ENCODE measurements at places on chromosomes 3 and 15.

DNA sequence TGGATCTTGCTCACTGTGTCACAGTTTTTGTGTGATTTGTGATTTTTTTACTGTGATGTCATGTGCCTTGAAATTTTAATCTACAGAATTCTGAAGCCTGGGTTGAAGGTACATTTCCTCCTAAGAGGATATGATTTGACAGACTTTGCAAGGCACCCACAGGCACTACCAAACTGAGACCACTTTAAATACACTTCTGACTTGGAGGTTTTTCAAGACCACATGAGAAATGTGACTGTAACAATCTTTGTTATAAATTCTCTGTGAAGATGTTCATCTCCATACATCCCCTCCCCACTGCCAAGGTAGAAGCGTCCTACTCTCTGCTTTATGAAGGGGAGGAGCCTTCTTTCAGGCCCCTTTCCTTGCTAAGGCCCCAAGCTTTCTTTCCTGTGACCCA lies 22.8 kb downstream of the UBXN7 start:
- DNase-seq, result no peak

GRCh38 chr15:68370768-68371151 lies 61.2 kb downstream of the ITGA11 start:
- no peak for DNase-seq

DNA sequence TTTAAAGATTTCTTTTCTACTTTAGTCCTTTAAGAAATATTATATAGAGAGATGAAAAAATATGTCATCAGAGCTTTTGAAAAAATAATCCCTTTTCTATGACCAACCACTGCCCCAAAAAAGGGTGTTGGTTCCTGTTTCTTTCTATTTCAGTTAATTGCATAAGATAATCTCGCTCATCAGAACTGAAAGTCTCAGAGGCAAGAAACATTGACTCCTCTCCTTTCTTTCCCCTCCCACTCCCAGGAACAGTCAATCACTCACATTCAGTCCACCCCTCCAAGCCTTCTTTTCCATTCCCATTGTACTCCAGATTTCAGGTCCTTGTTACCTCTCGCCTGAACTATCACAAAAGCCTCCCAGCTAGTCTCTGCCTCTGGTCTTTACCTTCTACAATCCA lies 153.7 kb upstream of the ABI3BP start:
- no peak for DNase-seq

DNA sequence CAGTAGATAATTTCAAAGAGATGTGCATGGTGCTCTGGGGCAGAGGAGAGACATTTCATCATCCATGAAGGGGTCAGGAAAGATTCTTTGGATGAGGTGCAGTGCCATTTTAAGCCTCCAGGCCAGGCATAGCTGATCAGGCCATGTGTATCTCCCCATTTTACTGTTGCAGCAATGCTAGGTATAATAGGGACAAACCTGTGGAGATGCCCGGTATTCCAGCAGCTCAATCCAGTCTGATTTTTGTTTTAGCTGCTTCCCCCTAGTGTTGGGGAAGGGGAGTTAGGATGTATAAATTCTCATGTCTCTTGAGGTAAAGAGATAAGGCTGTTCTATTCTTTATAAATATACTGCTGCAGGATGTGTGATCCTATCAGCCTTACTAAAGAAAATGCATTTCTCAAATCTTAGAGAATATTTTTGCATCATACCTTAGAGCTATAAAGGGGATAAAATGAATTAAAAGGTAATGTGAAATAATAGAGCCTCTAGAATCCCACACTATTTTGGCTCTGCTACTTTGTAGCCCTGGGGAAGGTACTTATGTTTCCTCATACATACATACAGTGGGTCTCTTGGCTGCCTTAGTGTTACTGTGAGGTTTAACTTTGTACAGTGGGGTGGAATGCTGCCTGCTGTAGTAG lies 5.2 kb downstream of the CDV3 start:
- DNase-seq, result no peak

GRCh38 chr3:47000198-47000815 lies 20.8 kb downstream of the NBEAL2 start:
- no peak for DNase-seq

DNA sequence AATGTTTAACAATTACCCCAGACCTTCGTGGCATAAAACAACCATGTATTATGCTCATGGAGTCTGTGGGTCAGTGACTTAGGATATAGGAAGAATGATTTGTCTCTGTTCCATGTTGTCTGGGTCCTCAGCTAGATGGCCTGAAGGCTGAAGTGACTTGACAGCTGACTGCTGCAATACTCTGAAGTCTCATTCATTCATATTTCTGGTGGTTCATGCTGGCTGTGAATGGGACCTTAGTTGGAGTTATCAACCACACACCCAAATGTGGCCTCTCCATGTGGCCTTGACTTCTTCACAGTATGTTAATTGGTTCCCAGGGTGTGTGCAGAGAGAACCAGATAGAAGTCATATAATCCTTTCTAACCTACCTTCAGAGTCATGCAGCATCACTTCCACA lies 145.1 kb upstream of the BFSP2 start:
- no peak for DNase-seq

GRCh38 chr15:64216196-64216595 lies 53.4 kb upstream of the PPIB start:
- no peak for DNase-seq

DNA sequence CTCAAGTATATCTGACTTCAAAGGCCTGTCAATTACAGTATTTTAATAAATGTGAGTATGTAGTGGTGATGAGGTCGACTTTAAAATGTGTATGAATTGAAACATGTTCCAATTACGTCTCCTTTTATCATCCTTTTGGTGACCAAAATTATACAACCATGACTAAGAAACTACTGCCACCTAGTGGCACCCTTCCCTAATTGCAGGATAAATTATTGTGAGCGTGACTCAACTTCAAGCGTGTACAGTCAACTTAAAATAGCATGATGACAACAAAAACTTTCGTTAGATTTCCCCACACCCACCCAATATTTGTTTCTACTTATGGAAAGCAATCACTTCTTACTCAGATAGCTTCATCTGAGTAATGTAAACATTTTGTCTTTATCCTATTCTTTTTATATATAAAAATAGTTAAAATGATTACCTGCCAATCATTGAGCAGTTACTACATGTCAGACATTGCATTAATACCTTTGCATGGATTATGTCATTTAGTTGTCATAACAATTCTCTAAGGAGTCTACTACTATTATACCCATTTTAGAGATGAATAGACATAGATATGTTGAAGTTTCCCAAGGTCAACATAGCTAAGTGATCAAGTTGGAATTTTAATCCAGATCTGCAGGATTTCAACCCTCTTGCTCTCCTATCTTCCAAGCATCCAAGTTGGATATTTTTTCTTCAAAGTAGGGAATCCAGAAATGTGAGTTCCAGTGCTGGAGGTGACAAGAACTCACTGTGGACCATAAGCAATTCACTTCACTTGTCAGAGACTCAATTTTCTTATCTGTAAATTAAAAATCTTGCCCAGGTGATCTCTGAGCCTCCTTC lies 106.0 kb downstream of the MEX3B start:
- DNase-seq, result no peak

DNA sequence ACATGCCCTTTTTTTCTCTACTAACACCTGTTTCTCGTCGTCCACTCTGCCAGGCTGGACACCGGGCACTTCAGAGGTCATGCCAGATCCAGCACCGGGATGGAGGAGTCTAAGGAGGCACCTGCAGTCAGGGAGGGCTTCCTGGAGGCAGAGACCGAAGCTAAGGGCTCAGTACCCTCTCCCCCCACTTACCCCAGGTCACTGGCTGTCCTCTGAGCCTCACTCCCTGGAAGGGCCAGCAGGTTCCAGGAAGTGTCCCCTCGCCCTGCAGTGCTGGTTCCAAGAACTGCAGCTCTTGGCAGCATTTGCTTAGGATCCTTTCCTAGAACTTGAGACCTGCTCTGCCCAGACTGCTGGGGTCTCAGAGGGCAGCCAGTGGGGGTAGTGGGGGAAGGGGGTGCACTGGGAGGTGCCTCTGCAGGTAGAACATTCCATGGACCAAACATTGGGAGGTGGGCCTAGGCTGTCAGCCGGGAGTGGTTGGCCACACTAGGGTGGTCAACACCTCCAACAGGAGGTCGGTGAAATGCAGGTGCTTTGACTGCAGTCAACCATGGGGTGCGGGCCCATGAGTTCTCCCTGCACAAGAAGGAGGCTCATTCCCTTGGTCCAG lies 11.3 kb downstream of the CISH start:
- no peak for DNase-seq

GRCh38 chr3:21601178-21601577 lies 149.8 kb downstream of the ZNF385D start:
- no peak for DNase-seq

DNA sequence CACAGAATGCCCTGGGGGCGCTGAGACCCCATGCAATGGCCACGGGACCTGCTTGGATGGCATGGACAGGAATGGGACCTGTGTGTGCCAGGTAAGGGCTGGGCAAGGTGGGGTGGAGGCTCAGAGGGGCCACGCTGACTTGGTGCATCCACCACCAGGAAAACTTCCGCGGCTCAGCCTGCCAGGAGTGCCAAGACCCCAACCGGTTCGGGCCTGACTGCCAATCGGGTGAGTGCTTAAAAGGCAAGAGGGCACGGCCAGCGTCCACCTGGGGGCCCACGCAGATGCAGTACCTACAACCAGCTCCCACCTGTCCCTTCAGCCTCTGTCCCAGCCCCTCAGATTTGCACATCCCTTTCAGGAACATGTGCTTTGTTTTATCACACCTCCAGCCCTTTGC lies 6.9 kb downstream of the STAB1 start:
- no peak for DNase-seq

GRCh38 chr3:56133423-56133822 lies 334.8 kb downstream of the ERC2 start:
- no peak for DNase-seq

GRCh38 chr15:68725736-68726135 lies 95.0 kb downstream of the ANP32A start:
- no peak for DNase-seq

- DNase-seq, result no peak
These were observed 522 bp upstream of the NRROS start for GRCh38 chr3:196638861-196639482.

- no peak for DNase-seq
These were observed 331.1 kb downstream of the TBC1D5 start for GRCh38 chr3:17411157-17411877.

DNA sequence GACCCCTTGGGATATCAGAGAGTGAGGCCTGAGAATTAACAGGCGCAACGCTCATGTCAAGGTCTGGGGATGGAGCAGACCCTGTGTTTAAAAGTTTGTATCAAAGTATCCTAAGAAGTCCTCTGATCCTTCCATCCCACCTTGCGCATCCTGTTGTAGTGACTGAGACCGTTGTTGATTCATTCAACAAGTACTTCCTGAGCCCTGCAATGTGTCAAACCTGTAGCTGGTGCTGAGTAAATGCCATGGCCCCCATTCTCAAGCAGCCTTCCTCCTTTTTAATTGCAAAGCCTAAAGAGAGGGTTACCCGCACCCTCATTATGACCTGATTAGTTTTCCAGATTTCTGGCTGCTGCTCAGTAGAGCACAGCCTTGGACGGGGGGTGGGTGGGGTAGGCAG lies 46.4 kb downstream of the RPLP1 start:
- DNase-seq, result no peak

GRCh38 chr3:123626881-123627280 lies 42.0 kb upstream of the HACD2 start:
- DNase-seq, result no peak

DNA sequence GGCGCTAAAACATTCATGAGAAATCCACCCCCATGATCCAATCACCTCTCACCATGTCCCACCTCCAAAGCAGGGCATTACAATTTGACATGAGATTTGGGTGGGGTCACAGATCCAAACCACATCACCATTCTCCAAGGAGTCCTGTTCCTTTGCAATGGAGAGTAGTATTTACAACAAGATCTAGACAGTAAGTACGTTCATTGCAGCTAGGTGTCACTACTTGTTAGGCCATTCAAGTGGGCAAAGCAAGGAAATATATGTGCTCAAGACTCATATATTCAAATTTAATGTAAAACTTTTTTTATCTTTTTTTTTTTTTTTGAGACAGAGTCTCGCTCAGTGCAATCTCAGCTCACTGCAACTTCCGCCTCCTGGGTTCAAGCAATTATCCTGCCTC lies 79.3 kb downstream of the AQP9 start:
- DNase-seq, result no peak

DNA sequence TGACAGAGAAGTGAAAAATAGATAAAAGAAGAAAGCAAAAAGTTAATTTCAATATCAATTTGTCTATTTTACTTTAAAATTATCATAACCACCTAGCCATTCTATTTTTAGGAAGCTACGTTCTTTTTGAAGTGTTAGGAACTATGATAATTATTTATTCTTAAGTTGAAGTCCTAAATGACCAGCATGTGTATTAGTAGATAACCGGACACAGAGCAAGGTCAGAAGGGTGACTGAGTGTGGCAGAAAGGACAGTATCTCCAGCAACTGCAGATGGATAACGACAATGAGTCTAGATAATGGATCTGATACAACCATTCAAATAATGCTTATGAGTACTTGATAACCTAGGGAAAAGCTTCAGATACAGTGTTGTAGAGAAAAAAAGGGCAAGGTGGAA lies 198.0 kb downstream of the PDE8A start:
- no peak for DNase-seq

DNA sequence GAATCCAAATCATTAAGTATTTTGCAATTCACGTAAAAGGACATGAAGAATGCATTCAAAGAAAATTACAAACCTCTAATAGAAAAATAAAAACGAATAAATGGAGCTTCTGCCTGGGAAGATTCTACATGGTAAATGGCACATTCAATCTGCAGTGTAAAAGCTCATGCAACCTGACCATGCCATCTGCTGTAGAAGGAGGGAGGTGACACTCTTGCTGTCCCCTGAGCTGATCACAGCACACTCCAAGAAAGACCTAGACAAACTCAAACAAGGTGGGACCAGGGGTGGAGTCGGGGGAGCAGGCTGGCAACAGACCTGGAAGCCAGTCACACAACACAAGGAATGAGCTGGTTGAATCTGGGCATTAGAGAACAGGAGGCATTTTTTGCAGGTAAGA lies 101.8 kb downstream of the BDH1 start:
- DNase-seq, result no peak

DNA sequence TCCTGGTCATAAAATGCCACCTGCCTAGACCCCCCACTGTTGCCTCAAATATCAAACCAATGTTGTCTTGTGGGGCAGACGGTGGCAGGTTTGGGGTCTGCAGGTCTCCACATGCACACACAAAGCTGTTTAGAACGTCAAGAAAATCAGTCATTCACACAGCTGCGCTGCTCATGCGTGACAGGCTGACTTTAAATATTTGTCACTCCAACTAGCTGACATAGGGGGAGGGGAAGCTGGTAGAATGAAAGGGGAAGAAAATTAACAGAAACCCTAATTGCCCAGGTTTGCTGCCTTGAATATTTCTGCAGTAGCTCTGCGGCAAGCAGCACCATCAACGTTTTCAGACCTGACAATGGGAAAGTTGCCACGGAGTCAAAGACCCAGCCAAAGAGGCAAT lies 201.8 kb downstream of the ABHD5 start:
- DNase-seq, result no peak

DNA sequence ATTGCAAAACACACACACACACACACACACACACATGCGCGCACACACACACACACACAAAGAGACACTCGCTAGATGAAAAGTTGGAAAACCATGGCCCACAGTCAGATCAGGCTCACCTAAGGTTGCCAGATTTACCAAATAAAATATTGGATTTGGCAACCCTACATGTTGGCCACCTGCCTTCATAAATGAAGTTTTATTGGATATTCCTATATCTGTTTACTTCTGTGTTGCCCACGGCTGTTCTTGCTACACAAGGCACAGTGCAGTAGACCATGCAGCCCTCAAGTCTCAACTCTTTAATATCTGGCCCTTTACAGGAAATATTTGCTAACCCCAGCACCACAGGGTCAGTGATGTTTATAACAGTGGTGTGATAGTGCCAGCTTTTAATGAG lies 445.0 kb upstream of the PROK2 start:
- DNase-seq, result no peak

- DNase-seq, result no peak
These were observed 2.2 kb downstream of the ICE2 start for GRCh38 chr15:60476713-60477112.
